DMS 273 treated with DMSO at 0.1 percent for 48 hours (cell line): ENCODE measurements at places on chromosomes 1 and 21.

GRCh38 chr1:96366516-96366915, 355.1 kb upstream of the PTBP2 start:
- DNase-seq: no peak

- no peak for DNase-seq
Observed at GRCh38 chr1:211616231-211616964, 37.4 kb upstream of the SLC30A1 start.

GRCh38 chr1:192737306-192737705, 71.5 kb upstream of the RGS2 start:
- DNase-seq: no peak

DNA sequence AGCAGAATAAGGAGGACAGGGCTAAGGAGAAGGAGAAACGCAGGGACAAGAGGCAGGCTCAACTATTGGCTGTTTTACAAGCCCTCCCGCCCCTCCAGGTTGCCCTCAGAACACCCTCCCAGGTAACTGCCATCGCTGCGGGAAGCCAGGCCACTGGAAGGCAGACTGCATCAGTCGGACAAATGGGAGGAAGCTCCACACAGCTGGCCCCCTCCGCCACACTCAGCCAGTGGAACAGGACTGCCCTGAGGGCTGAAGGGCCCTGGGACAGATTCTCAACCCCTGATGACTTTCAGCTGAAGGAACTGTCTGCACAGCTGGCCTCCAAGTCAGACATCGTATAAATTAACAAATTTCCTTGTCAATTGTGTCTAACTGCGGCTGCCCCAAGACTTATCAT, 21.8 kb downstream of the LRRC3 start:
- DNase-seq: no peak

GRCh38 chr1:33370301-33370700, 49.4 kb upstream of the A3GALT2 start:
- peak; percentile 67 for DNase-seq

GRCh38 chr1:226351709-226352108, 42.7 kb upstream of the LIN9 start:
- DNase-seq: no peak

DNA sequence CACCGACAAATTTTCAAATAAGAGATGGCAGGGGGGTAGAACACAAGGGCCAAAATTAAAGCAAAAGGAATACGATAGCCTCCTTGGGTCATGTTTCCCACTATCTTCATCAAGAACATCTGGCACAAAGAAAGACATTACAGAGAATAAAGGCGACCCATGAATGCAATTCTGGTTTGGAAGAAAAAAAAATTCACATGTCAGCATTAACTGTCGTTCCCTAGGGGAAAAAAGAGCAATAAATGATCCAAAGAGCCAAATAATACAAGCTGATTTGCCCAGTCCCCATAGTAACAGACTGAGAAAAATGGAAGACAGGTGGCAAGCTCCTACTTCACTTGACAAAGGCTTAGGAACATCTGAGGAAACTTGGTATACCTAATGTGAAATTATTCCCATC, 4.5 kb downstream of the STIL start:
- peak; percentile 69 for DNase-seq

GRCh38 chr1:79353224-79353623, 346.7 kb upstream of the ADGRL4 start:
- DNase-seq: peak; percentile 11

- DNase-seq: no peak
Observed at GRCh38 chr1:78447086-78447485, 43.7 kb upstream of the PTGFR start.

DNA sequence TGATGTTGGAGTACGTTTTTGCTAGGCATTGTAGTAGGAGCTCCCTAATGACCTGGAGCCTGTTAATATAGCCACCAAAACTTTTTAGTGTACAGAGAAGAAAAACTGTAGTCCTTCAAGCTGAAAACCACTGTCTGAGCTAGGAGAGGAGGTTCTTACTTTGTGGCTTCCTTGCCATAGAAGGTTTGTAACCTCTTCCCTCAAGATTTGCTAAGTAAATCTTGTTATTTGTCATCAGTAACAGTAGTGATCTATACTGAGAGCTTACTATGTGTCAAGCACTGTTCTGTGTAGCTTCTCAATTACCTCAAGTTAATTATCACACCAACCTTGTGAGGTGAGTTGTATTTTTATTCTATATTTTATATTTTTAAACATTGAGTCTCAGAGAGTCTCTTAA, 21.2 kb upstream of the LRRC8C start:
- DNase-seq: no peak

- no peak for DNase-seq
Observed at GRCh38 chr1:112704391-112704933, 2.5 kb downstream of the RHOC start.

DNA sequence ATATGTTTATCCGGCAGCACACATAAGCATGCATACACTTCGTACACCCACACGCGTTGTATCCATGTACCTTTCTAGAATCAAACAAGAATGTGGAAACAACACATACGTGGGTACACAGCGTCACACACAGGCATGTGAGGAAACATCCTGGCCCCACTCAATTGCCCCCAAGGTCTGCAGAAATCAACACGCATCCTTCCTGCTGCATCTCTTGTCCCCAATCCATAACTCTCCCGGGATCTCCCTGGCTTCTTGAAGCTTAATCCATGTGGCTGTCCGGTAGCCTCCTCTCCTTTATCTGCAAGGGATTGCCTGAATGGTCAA, 5.5 kb upstream of the TBX15 start:
- no peak for DNase-seq

- DNase-seq: no peak
Observed at GRCh38 chr1:12067900-12068821, 5.1 kb downstream of the TNFRSF8 start.

DNA sequence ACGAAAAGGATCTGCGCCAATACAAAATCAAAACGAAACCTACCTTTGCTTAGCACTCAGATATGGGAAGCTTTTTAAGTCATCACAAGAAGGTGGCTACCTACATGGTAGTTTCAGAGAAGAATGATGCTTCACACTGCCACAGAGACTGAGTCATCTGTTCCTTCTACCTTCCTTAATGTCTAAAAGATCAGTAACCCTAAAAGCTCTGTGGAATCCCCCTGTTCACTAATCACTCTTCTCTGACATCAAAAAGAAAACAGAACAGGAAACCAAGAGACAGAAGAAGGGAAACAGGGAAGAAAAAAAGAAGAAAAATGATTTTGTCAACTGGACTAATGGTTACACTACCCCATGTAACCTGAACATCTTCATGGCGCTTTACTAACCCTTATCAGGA, 177.2 kb downstream of the SMYD3 start:
- no peak for DNase-seq

GRCh38 chr1:192227330-192227729, 69.1 kb downstream of the RGS18 start:
- no peak for DNase-seq

- no peak for DNase-seq
Observed at GRCh38 chr1:107677697-107678096, 287.3 kb downstream of the VAV3 start.

- no peak for DNase-seq
Observed at GRCh38 chr1:6360117-6360496, 33.5 kb downstream of the ACOT7 start.

DNA sequence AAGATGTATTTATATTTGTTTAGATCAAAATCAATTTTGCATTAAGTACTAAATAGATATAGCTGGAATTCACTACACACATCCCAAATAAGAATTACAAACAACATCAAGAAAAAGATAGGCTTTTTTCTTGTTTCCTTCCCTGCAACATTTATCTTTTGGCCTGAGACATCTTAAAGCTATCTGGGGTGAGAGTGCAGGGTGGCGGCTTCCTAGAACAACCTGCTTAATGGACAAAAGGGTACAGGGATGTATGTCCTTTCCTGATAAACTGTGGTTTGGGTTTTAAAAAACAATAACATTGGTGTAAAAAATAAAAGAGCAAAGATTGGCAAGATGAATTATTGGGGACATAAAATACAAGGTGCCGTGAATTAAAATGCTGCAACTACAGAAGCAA, 54.4 kb downstream of the EPRS1 start:
- DNase-seq: no peak

- no peak for DNase-seq
Observed at GRCh38 chr1:16605213-16605525, 8.2 kb downstream of the NBPF1 start.

DNA sequence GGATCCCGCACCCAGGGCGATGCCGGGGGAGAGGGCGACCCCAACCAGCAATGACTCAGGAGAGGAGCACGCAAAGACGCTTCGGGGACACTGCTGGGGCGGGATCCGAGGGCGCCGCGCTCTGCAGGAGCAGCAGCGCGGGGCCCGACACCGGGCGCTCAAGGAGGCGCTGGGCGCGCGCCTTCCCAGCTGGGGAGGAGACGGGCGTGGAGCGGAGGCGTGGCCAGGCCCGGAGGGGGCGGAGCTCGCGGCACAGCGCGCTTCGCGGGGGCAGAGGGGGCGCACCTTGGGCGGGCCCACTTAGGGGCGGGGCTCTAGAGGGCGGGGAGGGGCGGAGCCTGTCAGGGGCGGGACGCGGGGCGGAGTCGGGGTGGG, 369 bp downstream of the SUMO3 start:
- DNase-seq: no peak

DNA sequence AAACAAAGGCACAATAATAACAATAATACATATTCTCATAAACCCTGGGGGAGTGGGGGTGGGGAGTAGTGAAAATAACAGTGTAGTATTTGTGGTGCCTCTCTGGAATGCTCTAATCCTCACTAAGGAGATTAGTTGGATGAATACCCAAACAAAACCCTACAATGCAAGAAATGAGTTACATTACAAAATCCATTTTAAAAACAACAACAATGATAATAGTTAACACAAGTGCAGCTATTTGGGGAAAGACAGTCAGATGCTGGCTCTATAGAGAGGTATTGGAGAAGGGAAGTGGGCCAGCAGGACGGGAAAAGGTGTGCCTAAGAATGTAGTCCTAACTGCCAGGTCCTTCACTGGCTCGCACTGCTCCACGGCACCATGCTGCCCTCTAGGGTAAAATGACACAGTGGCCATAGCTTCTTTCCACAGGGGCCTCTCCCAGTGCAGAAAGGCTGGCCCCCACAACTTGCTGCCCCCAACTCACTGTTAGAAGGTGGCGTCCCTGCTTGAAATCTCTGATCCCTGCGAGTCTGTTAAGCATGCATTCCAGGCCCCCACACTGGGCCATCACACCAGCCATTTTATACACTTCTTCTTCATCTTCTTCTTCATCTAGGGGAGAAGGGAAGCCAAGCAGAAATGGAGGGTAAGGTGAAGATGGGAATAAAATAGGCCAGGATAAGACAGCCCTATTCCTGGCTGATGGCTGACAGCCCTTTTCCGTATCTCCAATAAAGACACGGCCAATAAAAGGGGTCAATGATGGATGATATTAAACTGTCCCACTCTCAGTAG, 113.8 kb downstream of the UBR4 start:
- DNase-seq: no peak

GRCh38 chr1:87338566-87338965, 9.9 kb downstream of the LMO4 start:
- no peak for DNase-seq

DNA sequence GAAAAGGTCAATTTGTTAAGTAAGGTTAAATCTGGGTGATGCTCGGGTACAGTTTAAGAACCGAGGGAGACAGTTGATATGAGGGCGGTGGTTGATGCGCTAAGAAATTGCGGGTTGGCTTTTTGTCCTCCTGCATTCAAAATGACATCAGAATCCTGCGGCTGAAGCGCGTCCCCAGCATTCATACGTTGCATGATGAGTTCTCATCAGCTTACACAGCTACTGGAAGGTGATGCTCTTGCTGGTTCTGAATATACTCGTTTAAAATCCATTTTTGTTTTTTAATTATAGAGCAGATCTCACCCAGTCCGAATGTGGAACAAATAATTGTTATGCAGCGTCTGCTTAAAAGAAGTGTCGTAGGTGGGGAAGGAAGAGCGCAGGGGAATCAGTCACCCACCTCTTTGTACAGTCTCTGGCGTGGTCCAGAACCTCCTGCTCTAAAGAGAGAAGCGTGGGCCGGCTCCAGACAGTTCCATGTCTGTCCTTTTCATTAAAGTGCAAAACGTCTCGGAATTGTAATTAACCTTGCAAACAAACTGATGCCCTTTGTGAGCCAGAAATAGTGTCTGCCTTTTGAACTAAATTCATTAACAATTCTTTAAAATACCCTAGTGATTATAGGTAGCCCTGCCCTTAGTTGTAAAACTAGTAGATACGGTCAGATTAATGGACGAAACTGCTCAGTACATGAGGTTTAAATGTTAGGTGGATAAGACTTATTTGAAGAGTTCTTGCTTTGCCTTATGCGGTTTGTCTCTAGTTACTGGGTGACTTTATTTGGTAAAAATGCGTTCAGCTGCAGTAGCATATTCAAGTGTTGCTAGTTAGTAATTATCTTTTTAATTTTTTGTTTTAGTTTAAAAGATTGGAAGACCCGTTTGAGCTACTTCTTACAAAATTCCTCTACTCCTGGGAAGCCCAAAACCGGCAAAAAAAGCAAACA, 741 bp downstream of the RGS2 start:
- DNase-seq: no peak

DNA sequence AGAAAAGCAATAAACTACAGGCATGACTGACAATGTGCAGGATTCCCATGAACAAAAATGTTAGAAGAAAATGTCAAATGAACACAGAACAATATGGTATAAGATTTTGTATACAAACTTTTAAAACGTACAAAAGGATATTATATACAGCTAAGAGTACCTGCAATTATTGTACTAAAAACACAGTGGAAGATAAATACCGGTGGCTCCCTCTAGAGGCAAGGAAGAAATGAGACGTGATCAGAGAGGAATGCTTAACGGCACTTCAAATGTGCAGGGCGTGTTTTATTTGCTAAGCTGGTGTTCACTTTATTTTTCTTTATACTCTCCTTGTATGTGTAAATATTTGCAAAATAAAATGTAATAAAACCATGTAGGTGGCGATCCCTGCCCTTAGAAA, 191.8 kb upstream of the SAMSN1 start:
- DNase-seq: peak; percentile 3

DNA sequence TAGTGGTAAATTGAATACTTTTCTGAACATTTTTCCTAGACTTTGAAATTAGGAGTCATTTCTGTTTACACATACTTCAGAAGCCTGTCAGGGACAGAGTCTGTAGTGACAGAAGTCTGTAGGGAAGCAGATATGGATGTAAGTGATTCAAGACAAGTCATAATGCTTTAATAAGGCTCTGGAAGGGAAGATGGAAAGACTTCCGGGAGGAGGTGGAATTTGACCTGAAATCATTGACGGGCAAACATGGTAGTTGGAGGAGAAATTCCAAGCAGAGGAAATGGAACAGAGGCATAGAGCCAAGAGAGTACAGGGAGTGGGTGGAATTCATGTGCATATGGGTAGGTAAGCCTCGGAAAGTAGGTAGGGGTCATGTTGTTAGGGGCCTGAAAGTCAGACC, 22.5 kb downstream of the CAMTA1 start:
- no peak for DNase-seq

GRCh38 chr1:15371610-15372545, 37.8 kb upstream of the EFHD2 start:
- no peak for DNase-seq

- DNase-seq: no peak
Observed at GRCh38 chr21:15453261-15453660, 276.5 kb upstream of the USP25 start.
